Cardiac fibroblast (primary cell): ENCODE measurements at places on chromosomes 11 and 22.
A peak's percentile ranks its signal among the peaks of the same experiment; 100 is the strongest.

- no peak for DNase-seq
Measured at GRCh38 chr11:20049231-20049630, 111.0 kb downstream of the DBX1 start.

DNA sequence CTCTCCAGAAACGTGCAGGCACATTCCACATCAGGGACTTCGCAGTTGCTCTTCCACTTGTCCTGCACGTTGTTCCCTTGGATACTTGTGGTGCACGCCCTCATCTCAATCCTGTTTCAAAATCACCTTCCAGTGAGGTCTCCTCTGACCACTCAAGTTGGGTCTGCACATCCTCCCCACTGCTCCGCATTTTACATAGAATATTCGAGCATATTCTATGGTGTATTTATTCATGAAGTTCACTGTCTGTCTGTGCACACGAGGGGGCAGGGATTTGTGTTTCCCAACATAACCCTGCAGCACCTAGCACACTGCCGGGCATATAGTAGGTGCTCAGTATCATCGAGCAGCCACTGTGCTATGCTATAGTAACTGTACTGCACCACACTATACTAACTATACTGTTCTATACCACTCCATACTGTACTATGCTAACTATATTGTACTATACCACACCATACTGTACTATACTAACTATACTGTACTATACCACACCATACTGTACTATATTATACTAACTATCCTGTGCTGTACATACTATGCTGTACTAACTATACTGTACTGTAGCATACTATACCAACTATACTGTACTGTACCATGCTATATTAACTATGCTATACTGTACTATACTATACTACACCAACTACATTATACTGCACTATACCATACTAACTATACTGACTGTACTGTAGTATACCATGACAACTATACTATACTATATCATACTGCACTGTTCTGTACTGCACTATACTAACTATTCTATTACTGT is 30.3 kb downstream of the ELF5 start:
- no peak for DNase-seq

DNA sequence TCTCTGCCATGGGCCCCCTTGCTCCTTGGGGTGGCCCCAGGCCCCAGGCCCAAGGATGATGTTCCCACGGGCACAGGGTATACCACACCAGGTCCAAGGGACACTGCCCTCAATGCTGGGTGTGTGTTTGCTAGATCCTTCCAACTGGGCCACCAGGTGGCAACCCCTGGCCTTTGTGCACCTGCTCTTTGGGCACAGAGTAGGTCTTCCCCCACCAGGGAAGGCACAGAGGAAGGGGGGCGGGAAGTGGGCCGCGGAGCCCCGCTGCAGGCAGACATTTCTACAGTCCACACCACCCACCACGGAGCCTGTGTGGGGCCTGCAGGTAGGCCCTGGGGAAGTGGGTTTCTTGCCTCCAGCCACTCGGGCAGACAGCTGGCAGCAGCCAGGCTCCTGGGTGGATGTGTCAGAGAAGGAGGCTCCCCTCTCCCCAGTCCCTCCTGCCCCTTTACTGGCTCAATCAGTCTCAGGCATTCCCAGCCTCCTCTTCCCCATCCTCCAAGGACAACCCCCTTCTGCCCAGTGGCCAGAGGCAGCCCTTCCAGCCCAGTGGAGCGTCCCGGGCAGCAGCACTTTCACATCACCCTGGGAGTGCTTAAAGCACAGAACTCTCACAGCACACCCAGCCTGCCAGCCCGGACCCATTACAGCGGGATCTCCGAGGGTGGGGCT is 21.6 kb downstream of the MAFF start:
- no peak for DNase-seq

GRCh38 chr11:62974848-62975522 is 9.8 kb downstream of the SLC22A6 start:
- peak; percentile 3 for DNase-seq

- DNase-seq = no peak
Measured at GRCh38 chr11:69160296-69161116, 4.8 kb downstream of the SMIM38 start.

GRCh38 chr11:108606070-108606469 is 12.5 kb upstream of the EXPH5 start:
- no peak for DNase-seq

- DNase-seq = peak; percentile 78
Measured at GRCh38 chr11:116853461-116854073, 16.1 kb upstream of the APOA1 start.

GRCh38 chr11:124069429-124070401 is 28.6 kb upstream of the OR10G7 start:
- peak; percentile 74 for DNase-seq

DNA sequence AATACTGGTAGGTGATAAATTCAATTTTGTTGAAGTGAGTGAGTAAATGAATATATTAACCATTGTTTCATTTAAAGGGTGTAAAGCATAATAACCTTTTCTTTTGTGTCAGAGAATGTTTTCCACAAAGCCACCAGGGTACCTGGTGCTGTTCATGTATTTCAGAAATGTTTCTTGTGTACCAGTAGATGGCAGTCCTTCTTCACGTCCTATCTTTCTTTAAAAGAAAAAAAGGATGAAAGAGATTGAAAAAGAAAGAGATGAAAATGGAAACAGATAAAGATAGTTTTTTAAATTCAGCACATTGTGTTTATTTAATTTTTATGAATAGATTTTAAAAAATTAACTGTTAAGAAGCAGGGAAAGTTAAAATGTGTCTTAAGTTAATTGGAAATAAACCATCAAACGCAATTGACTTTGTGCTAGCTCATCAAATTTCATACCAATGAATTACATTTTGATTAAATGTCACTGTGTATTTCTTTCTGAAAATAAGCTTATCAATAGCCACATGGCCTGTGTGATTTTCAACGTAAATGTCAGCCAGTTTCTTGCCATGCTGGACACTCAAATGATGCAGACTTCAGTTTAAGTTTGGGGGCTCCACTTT is 65.5 kb upstream of the CHORDC1 start:
- peak; percentile 16 for DNase-seq

GRCh38 chr11:11993839-11994238 is 14.6 kb downstream of the DKK3 start:
- peak; percentile 78 for DNase-seq
